Kidney capillary endothelial cell (primary cell): ENCODE measurements at places on chromosomes 4 and X.
A peak's percentile ranks its signal among the peaks of the same experiment; 100 is the strongest.

DNA sequence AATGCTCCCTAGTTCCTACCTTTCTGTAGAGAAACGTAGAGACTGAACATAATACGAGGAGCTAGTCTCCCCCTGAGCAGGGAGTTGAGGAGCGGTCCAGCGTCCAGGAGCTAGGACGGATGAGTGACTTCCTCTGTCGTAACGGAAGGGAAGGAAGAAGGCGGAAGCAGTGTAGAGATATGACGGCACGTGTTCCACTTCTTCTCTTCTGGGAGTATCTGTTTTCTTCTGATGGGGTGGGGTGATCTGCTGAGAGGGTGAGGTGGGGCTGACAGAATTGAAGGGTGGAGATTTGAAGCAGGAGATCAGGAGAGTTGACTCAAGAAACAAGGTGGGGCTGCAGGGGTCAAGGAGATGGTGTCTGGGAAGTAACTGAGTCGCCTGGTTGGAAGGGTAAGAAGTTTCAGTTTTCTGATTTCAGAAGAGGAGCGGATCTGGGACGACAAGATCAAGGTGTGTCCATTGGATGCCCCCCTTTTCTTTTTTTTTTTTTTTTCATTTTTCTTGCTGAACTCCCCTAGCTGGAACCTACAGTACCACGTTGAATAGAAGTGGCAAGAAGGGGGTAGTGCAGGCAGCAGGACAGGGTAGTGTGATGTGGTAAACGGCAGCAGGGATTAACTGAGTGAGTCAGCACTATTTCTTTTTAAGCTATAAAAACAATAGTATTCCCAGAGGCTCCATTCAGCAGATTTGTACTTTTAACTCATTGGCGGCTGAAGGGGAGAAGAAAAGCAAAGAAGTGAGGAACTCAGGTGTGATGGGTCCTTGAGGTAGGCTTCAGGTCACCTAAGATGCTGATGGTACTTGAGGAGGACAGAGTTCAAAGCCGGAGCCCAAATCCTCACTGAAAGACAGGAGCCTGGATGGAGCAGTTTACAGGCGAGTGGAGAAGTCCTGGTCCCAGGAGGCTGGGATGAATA is 50.8 kb upstream of the SETD7 start:
- peak; percentile 33 for DNase-seq

DNA sequence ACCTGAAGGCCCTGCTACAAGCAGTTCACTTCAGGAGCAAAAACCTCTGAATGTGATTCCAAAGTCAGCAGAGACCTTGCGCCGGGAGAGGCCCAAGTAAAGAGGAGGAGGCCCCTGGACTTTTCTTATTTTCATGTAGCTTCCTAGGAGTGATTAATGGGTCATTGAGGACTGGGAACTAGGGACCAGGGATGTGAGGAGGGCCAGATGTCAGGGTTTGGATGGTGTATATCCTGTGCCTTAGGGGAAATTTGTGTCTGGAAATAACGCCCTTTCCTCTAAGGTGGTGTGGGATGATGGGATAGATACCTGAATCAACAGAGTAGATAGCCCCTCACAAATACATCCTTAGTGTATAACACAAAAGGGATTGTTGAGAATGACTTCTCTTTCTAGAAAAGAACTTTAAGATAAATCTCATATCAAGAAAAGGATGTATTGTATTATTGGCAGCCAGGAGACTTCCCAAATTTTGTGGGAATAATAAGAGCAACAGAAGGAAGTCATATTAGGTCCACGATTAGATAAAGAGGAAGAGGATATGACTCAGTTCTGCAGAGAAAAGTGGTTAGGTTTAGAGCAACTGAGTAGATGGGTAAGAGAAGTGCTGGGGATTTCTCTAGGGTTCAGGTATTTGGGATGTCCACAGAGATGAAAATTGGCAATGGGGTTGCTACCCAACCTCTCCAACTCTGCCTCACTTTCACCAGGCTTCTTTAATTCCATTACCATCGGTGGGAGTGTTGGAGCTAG is 1.1 kb downstream of the ITGB1BP2 start:
- DNase-seq = no peak

DNA sequence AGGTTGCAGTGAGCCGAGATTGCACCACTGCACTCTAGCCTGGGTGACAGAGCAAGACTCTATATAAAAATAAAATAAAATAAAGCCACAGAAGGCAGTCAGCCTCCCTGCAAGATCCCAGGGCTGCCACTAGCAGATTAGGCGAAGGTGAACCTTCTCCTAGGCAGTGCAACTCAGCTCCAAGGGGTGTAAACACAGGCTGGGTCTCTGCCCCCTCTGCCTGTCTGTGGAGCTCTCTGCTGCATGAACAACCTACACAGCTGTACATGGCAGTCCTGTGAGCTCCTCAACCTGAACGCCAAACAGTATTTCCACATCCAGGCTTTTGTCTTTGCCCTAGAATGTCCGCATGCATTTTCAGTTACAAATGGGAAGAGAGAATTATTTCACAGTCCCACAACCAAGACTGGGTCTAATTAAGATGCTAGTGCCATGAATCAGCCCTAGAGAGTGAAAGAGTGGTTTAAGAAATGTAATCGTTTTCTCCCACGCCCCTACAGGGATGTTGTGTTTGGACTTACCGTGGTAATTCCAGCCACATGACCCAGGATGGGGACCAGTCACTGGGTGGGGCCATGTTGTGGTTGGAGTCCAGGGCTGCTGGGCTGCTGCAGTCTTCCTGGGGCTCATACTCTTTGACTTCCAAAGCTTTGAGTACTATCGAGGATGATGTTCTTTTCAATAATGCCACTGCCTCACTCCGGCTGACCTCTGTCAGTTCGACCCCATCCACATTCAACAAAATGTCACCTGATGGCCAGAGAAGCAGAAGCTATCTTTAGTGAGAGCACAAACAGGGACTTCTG is 99.0 kb downstream of the FIP1L1 start:
- DNase-seq = no peak

GRCh38 chr4:89929425-89930159 is 34.9 kb downstream of the MMRN1 start:
- DNase-seq = peak; percentile 25

GRCh38 chrX:91434351-91435168 is at the start of gene PABPC5:
Gene PABPC5, plus strand, starts transcription at chrX:91434839. Its CDS starts 739 bp downstream, at chrX:91435578.
- DNase-seq = peak; percentile 40

- no peak for DNase-seq
These were observed 242.5 kb upstream of the VCX3A start for GRCh38 chrX:6777238-6778002.

GRCh38 chr4:14035076-14035475 is 407.6 kb upstream of the BOD1L1 start:
- DNase-seq = no peak

- no peak for DNase-seq
These were observed 103.4 kb downstream of the CHRNA9 start for GRCh38 chr4:40438384-40439026.

GRCh38 chr4:92791871-92792440 is 488.2 kb downstream of the GRID2 start:
- DNase-seq = peak; percentile 36

GRCh38 chr4:166121897-166122296 is 248.9 kb downstream of the TLL1 start:
- DNase-seq = no peak

GRCh38 chr4:131764730-131765129 is 1384.4 kb upstream of the PCDH10 start:
- no peak for DNase-seq

DNA sequence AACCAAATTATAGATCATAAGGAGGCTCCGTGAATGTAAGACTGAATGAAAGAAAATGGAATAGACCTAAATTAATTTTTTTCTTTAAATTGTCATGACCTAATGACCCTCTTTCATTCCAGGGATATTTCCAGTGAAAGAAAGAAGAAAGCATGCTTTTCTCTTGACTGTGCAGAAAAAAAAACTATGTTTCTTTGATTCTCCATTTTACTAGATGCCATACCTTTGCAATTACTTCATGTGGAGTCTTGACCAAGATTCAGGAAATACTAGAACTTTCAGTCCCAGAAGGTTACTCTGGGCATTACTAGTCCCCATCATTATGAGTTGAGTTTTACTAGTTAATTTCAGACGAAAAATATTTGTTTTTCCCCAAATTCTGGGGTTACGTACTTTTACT is 6.4 kb upstream of the COMMD8 start:
- no peak for DNase-seq

DNA sequence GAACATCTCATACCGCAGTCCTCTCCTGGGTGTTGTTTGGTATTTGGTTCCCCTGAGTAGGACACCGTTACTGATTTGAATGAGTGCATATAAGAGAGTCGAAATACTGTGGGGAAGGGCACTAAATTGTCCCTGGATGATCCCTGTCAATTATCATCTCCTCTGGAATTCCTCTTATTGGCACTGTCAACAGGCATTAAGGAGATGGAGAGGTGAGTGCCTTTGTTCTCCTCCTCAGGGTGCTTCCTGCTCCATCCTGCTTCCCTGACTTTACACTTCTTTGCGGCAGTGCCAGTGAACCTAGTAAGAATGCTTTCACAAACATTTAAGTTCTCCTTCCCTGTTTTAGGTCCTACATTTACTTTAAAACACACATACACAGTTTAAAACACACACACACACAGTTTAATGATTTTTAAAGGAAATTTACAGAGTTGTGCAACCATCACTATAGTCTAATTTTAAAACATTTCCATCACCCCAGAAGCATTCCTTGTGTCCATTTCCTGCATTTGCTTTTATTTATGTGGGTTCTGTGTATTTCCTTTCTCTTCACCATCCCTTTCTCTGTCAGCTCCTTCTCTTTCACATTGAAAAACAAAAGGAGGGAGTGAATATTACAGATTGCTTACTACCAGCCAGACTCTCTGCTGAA is 20.9 kb upstream of the ZRSR2 start:
- DNase-seq = no peak

DNA sequence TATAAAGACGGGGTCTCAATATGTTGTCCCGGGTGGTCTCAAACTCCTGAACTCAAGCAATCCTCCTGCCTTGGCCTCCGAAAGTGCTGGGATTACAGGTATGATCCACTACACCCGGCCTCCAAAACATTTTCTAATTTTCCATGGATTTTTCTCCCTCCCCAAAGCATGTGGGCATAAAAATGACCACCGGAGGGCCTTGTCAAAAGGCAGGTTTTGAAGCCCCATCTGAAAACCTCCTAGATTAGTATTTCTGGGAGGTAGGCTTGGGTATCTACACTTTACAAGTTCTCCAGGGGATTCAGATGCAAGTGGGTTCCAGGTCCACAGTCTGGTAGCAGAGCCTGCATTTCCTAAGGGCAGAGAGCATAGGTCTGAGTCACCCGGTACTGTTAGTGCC is 1.4 kb upstream of the GPR173 start:
- peak; percentile 13 for DNase-seq

- DNase-seq = no peak
These were observed 58.1 kb upstream of the BCOR start for GRCh38 chrX:40155589-40156469.

- no peak for DNase-seq
These were observed 1301.7 kb upstream of the IGFBP7 start for GRCh38 chr4:58411904-58412303.

DNA sequence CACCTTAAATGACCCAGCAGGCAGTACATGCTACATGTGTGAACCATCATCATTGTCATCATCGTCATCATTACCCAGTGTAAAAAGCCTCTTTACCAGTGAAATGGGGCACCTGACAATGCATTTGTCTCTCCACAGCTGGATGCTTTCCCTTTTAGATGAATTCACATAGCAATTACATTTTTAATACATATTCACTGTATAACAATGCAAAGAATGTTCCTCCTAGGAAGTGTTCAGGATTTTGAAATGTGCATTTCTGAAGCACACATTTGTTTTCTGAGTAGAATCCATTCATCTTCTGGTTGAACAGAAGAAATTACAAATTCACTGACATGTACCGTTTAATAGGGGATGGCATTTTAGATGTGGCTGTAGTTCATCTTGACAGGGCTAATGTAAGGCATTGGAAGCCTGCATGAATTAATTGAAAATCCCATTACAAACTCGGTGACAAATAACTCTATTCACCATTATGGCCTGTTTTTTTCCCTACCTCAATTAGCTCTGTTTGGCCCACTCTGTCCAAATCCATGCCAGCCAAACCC is 111.1 kb downstream of the SH3RF1 start:
- DNase-seq = peak; percentile 43

- no peak for DNase-seq
These were observed 45.9 kb upstream of the RHOH start for GRCh38 chr4:40150932-40151331.

DNA sequence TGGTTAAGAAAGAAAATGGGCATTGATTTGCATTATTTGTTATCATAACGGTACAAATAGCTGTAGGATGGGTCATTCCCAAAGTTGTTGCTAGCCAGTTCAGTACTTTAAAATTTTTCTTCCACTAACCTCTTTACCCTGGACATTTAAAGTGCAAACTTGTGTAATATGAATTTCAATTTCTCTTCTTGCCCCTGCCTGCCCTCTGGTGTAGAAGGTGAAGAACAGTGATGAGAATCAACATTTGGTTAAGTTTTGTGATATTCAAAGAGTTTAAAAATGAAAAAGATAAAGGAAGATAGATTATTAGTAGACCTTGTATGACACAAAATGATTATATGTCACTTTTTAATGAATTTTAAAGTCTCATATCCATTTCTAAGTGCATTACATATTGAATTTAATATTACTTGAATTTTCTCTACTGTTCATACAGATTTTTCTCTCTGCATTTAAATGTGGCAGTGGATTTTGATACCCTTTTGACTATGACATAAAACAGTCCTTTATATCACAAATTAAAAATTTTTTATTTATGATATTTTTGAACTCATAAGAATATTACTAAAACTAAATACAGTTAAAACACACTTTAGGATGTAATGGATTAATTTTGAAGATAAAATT is 337.7 kb downstream of the BMPR1B start:
- peak; percentile 60 for DNase-seq

DNA sequence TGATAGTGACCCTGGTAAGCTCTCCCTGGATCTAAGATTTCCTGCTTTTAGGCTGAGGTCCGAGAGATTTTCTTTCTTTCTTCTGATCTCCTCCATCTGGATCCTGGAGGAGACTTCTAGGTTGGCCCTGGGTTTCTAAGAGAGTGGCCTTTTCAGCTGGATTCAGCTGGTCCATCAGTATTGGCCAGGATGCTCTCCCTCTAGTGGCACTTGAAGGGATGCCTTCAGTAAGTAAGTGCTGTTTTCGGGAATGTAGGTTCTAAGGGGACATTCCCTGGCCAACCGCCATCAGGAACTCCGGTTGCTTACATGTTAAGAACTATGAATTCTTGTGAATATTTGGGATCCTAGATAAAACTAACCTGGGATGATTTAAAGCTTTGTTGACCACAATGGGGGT is 56.9 kb downstream of the SERTM2 start:
- no peak for DNase-seq

GRCh38 chrX:136872091-136872700 is 8.3 kb downstream of the RBMX start:
- DNase-seq = no peak

GRCh38 chrX:119082278-119082677 is 9.5 kb downstream of the CT47C1 start:
- DNase-seq = no peak

- no peak for DNase-seq
These were observed 75.9 kb downstream of the INTS12 start for GRCh38 chr4:105632599-105632998.
